ENCODE measurements at places on chromosomes 11 and 22.

DNA sequence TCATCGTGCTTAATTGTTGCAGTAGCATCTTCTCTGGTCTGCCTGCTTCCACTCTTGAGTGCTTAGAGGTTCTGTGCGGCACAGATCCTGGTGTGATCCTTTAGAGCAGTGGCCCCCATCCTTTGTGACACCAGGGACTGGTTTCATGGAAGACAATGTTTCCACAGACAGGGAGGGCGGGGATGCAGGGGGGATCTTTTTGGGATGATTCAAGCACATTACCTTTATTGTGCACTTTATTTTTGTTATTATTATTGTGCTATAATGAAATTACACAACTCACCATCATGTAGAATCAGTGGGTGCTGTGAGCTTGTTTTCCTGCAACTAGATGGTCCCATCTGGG, 76.8 kb upstream of the SHANK2 start:
- DNase-seq = no peak

- DNase-seq = peak; percentile 89
Observed at GRCh38 chr22:41563051-41563711, 2.4 kb downstream of the CSDC2 start.

DNA sequence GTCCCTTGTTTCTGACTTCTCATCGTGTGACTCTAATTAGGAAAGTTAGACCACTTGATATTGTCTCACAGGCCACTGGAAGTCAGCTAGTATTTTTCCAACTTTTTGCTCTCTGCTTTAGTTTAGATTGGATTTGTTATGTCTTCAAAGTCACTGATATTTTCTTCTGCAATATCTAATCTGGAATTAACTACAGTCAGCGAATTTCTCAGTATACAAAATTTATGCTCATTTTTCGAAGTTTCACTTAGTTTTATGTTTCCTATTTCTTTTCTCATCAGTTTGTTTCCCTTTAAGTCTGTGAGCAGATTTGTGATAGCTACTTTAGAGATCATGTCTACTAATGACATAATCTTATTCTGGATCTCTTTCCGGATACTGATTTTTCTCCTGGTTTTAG, 1027.2 kb upstream of the CNTN5 start:
- DNase-seq = no peak

GRCh38 chr11:12291766-12292165, 85.6 kb upstream of the PARVA start:
- no peak for DNase-seq

- DNase-seq = peak; percentile 44
Observed at GRCh38 chr11:76266286-76267100, 60.2 kb upstream of the WNT11 start.

GRCh38 chr11:12121517-12121916, 11.1 kb downstream of the MICAL2 start:
- no peak for DNase-seq

GRCh38 chr11:101757741-101758140, 157.1 kb upstream of the CEP126 start:
- DNase-seq = no peak

DNA sequence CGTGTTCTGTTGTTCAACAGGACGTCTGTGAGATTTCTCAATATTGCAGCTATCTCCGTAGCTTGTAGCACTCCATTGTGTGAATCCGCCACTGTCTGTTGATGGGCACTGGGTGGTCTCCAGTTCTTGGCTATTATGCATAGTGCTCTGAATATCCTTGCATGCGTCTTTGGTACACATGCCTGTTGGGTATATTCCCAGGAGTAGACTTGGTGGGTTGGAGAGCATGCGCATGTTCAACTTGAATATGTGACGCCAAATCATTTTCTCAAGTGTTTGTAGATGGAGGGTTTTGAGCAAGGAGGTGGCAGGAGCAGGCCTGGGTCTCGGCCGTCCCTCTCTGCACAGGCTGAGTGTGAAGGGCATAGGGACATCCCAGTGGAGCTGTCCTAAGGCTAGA, 24.8 kb upstream of the TSKU start:
- DNase-seq = no peak

GRCh38 chr11:532986-533585, 2.3 kb downstream of the HRAS start:
- no peak for DNase-seq

DNA sequence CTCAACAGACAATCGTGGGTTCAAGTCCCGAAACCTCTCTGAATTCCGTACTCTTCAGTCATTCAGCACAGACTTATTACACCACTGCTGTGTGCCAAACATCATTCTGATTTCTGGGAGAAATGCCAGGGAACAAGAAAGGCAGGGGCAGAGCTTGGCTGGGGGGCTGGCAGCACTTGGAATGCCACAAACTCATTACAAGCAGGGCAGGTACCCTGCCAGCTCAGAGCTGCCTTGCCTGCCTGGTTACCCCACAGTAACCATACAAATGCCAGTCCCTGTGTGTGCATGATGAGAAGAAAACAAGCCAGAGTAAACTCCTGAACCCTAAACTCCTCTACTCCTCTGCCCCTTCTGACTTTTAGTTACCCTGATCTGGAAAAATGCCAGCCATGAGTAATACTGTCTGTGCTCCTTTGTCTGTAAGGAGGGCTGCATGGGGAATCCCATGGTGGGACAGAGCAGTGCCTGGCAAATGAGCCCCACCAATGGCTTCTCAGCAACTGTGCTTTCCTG, 6.9 kb upstream of the RAD9A start:
- peak; percentile 52 for DNase-seq

DNA sequence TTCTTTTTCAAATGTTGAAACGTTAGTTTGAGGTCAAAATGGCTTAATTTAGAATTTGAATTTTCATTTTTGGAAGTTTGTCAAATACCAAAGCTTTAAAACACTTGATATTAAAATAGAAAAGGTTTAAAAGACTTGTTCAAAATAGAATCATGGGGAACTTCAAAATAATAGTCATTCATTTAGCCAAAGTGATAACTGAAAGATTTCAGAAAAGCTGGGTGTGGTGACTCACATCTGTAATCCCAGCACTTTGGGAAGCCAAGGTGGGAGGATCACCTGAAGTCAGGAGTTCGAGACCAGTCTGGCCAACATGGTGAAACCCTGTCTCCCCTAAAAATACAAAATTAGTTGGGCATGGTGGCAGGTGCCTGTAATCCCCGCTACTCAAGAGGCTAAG, 10.9 kb downstream of the GSTP1 start:
- no peak for DNase-seq

- no peak for DNase-seq
Observed at GRCh38 chr11:26556582-26556981, 15.5 kb downstream of the MUC15 start.

GRCh38 chr11:76795290-76795935, 12.3 kb downstream of the TSKU start:
- no peak for DNase-seq

GRCh38 chr11:39570526-39570925, 1888.9 kb downstream of the LRRC4C start:
- no peak for DNase-seq

GRCh38 chr22:47474464-47474863, 712.0 kb downstream of the TBC1D22A start:
- DNase-seq = no peak

DNA sequence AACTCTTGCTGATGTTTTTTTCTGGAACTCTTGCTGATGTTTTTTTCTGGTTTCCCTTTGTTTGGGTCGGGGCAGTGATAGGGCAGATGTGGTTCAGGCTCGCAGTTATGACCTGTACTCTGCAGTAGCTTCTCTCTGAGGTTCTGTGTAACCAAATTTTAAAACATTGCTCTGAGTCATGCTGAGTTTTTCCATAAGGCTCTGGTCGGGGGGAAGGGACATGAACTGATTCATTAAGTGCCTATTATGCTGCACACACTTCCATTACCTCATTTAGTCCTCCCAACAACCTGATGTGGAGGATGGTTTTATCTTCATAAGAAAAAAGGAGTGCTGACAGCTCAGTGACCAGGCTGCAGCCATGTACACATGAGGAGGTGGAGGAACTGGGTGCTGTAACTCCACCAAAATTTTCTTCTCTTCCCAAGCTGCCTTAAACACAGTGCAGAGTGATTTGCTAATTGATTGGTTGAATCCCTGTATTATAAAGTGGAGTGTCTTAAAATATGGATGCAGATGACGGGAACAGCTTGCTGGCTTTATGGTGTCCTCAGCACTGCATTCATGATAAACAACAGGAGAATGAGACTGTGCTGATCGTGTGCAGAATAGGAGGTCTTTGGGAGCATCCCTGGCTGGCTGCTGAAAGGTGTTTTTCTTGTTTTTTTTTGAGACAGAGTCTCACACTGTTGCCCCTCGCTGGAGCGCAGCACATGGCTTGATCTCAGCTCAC, 19.1 kb downstream of the TNRC6B start:
- peak; percentile 93 for DNase-seq

Data from fibroblast of skin of abdomen (primary cell).